Articular chondrocyte of knee joint (primary cell): ENCODE measurements at places on chromosomes 2 and 18. TPM values are rescaled to one million over a fixed set of nuclear protein-coding genes. Genes with fewer than 3 reads are reported as not detected.

Gene HOXD10
- total RNA-seq: 0.78 and 1.2 TPM in 2 replicates

Gene TRABD2A
- total RNA-seq: 0.26 and 0.65 TPM in 2 replicates

Gene ANKRD29
- total RNA-seq: 4.1 and 9.5 TPM in 2 replicates

Gene TEKT4
- 0.11 TPM in 1 of 2 replicates, not detected in the other for total RNA-seq

Gene OXER1
- 0.13 and 0.65 TPM in 2 replicates for total RNA-seq

Gene SULT1C4
- 0.26 and 0.32 TPM in 2 replicates for total RNA-seq

Gene ARL4C
- total RNA-seq: 56.9 and 59.3 TPM in 2 replicates

Gene NCK2
- 24.6 and 25.7 TPM in 2 replicates for total RNA-seq

Gene PARD6G
- total RNA-seq: 0.91 and 1.6 TPM in 2 replicates

Gene ASXL3
- total RNA-seq: not detected in 2 replicates

Gene NTSR2
- not detected in 2 replicates for total RNA-seq

Gene EPC2
- 28.6 and 29.6 TPM in 2 replicates for total RNA-seq

Gene UPP2
- 0.11 and 0.13 TPM in 2 replicates for total RNA-seq

Gene CCDC178
- not detected in 2 replicates for total RNA-seq

Gene COL4A4
- total RNA-seq: under 0.01 and 0.11 TPM in 2 replicates

Gene ROCK2
- 82.8 and 106 TPM in 2 replicates for total RNA-seq

Gene PCGF1
- total RNA-seq: 15.8 and 18.2 TPM in 2 replicates

Gene PRSS56
- total RNA-seq: not detected in 2 replicates

Gene FLACC1
- 2.5 and 2.9 TPM in 2 replicates for total RNA-seq

Gene RNF138
- total RNA-seq: 25.9 and 26.0 TPM in 2 replicates

Gene PDE1A
- total RNA-seq: 89.0 and 156 TPM in 2 replicates

Gene FOXI3
- total RNA-seq: not detected in 2 replicates

Gene TEX44
- total RNA-seq: not detected in 2 replicates

Gene FEV
- total RNA-seq: not detected in 2 replicates

Gene DLGAP1
- 14.4 and 17.4 TPM in 2 replicates for total RNA-seq

Gene SP5
- not detected in 2 replicates for total RNA-seq

Gene SNTG2
- not detected in 2 replicates for total RNA-seq

Gene NOSTRIN
- 1.4 and 1.5 TPM in 2 replicates for total RNA-seq

Gene FABP1
- not detected in 2 replicates for total RNA-seq

Gene SERPINB4
- total RNA-seq: not detected in 2 replicates

Gene M1AP
- total RNA-seq: 0.26 and 0.43 TPM in 2 replicates

Gene CSRNP3
- 0.13 and 0.22 TPM in 2 replicates for total RNA-seq

Gene GNLY
- not detected in 2 replicates for total RNA-seq

Gene B3GNT2
- 15.4 and 15.6 TPM in 2 replicates for total RNA-seq

Gene KCNJ3
- total RNA-seq: not detected in 2 replicates

Gene VSNL1
- total RNA-seq: 0.11 and 0.13 TPM in 2 replicates

Gene EPB41L3
- total RNA-seq: 39.6 and 41.9 TPM in 2 replicates

Gene EFHD1
- 0.39 and 1.3 TPM in 2 replicates for total RNA-seq

Gene OR6B2
- not detected in 2 replicates for total RNA-seq

Gene IL18R1
- total RNA-seq: 4.2 and 4.4 TPM in 2 replicates

Gene QPCT
- total RNA-seq: 10.7 and 17.5 TPM in 2 replicates

Gene DRC1
- total RNA-seq: 0.39 and 0.65 TPM in 2 replicates

Gene SCG2
- 5.4 and 6.8 TPM in 2 replicates for total RNA-seq

Gene ALPP
- total RNA-seq: not detected in 2 replicates

Gene CD207
- not detected in 2 replicates for total RNA-seq

Gene SGPP2
- not detected in 2 replicates for total RNA-seq

Gene DSG4
- total RNA-seq: not detected in 2 replicates
